ENCODE measurements at places on chromosomes 2 and 18.

- DNase-seq = no peak
These were observed 225.9 kb downstream of the NEDD4L start for GRCh38 chr18:58269931-58270330.

- no peak for DNase-seq
These were observed 50.8 kb upstream of the PEX13 start for GRCh38 chr2:60966507-60967405.

- no peak for DNase-seq
These were observed 78.5 kb downstream of the XDH start for GRCh38 chr2:31335921-31336585.

GRCh38 chr2:53233759-53234547 lies 533.7 kb upstream of the CHAC2 start:
- no peak for DNase-seq

DNA sequence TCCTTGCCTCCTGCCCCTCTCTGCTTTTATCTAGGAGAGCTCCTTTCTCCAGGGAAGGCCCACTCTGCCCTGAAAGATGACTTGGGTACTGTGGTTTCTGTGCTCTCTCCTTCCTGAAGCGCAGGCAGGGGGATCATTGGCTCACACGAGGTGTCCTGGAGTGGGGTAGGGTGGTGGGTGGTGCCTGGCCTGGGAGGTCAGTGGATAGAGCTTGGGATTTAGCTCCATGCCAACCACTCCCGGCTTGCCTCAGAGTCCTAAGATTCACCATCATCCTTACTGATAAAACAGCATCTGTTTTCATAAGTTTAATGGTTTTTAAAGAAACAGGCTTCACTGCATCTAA lies 63.1 kb downstream of the CIB4 start:
- no peak for DNase-seq

DNA sequence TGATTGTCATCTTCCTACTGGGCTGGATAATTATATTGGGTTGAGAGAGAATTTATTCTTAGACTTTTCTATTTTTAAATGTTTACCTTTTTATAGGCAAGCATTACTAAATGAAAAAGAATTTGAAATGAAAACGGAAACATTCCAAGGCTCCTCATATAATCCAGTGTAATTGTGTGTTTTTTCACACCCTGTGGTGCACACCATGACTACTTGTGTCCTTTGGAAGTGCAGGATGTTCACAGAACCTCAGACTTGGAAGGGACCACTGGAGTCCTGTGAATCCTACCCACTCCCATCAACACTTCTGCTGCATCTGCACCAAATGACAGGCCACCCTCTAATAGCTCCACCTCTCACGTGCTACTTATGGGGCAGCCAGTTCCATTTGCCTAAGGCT lies 48.0 kb downstream of the NAT8 start:
- no peak for DNase-seq

DNA sequence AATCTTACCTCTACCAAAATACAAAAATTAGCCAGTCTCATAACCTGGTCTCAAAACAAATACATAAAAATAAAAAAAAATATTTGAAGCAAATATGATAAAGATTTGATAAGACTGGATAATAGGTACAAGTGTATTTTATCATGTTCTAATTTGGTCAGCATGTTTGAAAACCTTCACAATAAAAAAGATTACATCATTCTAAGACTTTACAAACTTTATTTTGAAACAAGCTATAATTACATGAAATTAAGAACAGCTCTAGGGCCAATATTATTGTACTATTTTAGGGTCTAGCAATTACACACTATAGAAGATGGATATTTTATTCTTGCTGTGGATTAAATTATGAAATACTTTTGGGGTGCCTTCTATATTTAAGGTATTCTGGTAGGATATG lies 29.4 kb upstream of the MCM6 start:
- no peak for DNase-seq

DNA sequence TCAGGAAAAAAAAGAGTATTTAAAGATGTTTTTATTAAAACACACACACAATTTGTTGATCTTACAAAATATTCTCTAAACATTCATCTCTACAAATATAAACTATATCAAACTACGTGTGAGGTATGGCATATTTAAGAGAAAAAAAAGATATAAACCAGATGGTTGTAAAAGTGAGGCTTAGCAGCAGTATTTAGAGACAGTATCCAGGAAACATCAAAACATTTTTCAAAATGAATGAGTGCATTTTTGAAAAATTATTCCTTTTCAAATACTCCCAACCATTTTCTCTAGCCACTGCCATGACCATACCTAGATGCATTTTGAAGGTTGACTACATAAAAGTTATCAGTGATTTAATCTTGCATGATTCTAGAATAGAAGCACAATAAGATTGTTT lies 38.2 kb upstream of the RAB27B start:
- DNase-seq = no peak

DNA sequence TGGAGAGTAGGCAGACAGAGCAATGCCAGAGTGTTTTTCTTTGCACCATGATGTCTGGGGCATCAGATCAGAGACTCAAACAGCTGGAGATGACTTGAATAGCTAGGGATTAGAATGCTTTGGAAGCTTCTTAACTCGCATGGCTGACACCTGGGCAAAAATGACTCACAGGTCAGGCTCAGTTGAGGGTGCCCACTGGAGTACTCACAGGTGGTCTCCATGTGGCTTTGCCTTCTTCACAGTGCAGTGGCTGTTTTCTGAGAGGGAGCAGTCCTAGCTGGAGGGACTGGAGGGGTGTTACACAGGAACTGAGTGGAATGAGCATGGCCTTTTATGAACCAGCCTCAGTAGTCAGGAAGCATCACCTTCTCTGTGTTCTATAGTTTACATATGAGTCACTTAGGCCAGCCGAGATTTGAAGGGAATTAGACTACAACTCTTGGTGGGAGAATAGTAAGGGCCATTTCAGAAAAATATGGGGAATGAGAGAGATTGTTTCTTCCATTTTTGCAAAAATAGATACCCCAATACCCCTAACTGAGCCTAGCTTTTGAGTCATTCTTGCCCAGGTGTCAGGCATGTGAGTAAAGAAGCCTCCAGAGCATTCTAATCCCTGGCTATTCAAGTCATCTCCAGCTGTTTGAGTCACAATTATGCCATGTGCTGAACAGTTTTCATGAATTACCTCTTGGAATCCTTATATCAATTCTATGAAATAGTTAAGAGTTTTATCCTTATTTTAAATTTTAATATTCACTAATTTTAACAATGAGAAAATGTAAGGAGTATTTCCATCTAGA lies 7.1 kb upstream of the PPP1R1C start:
- no peak for DNase-seq

DNA sequence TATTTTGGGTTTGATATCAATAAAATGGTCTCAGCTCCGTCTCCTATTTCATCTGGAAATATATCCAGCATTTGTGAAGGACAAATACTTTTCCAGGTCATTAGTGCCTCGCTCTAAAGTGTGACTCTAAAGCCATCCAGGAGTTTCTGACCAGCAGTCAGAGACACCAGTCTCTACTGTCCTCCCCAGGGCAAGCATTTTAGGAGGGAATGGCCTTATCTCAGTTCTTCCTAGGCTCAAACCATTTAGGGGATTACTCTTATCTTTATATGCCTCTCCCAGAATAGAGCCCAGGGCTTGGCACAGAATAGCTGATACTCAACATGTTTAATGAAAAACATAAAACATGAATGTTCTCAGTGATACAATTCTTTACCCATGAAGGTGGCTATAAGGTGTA lies 187.6 kb downstream of the NAPG start:
- DNase-seq = no peak

- DNase-seq = no peak
These were observed 52.9 kb downstream of the DPYSL5 start for GRCh38 chr2:26900831-26901321.

GRCh38 chr2:150030436-150031190 lies 443.0 kb upstream of the MMADHC start:
- no peak for DNase-seq

- no peak for DNase-seq
These were observed 78.9 kb downstream of the EHD3 start for GRCh38 chr2:31312898-31313297.

GRCh38 chr2:239608260-239608659 lies 207.4 kb upstream of the HDAC4 start:
- DNase-seq = no peak

- DNase-seq = no peak
These were observed 69.1 kb downstream of the INHBB start for GRCh38 chr2:120415060-120415459.

- no peak for DNase-seq
These were observed 16.3 kb downstream of the VPS4B start for GRCh38 chr18:63405986-63406385.

GRCh38 chr2:32011485-32011960 lies 715 bp upstream of the MEMO1 start:
- DNase-seq = no peak

- no peak for DNase-seq
These were observed 24.7 kb upstream of the DUSP2 start for GRCh38 chr2:96169868-96170507.

DNA sequence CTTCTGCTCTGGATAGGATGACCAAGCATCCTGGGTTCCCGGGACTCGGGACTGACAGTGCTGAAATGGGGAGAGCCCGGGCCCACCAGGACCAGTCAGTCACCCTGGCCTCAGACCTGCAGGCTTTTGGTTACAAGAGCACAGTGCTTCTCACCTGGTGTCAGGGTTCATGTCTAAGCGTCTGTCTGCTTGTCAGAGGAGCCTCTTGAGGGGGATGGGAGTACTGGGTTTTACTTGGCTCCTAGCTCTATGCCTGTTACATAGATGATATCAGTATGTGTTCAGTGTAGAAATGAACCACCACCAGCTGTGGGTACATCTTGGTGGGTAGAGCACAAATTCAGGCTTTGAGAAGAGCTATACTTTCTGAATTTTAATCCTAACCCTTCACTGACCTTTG lies 29.9 kb downstream of the PCARE start:
- DNase-seq = no peak

DNA sequence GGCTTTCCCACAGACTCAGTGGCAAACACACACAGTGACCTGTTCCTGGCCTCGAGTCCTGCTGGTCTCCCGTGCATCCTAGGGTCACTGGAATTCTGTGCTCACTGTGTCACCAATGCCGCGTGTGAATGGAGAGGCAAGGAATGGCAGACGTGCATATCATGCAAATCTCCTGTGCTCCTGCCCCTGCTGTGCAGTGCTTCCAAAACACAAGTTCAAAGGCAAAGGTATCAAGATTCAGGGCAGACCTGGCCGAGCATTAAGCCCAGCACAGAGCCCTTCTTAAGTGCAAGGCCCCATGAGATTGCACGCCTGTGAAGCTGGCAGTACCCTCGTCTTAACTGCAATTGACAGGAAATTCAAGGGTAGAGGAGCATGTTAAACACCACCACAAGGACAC lies 129.1 kb downstream of the NDUFA10 start:
- DNase-seq = no peak

- DNase-seq = no peak
These were observed 223.5 kb downstream of the HRH4 start for GRCh38 chr18:24683925-24684324.

DNA sequence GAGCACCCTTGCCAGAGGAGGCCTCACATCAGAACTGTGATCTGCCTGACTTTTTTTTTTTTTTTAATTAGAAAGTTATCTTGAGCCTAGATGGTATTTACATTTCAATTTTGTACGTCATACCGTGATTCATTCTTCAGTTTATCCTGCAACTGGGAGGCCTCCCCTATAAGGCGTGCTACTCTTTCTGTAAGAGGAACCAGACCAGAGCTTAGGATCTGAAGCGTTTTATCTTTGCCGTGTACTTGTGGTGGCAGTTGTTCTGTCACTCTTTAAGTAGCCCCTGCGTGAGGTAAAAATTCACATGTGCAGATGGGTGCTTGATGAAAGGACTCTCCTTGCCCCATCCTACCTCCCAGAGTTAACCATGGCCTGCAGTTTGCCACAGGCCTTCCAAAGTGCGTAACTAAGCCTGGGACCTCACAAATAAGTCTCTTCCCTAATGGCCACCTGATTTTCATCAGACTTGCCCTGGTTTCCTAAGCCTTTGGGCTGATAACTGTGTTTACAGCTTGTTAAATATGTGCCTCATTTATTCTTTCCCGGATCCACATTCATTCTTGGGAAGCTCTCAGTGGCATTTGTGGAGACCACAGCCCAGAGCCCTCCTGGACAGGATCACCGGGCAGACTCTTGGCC lies 96.0 kb downstream of the MTCL1 start:
- DNase-seq = no peak

GRCh38 chr2:66547887-66548286 lies 113.0 kb downstream of the MEIS1 start:
- no peak for DNase-seq

DNA sequence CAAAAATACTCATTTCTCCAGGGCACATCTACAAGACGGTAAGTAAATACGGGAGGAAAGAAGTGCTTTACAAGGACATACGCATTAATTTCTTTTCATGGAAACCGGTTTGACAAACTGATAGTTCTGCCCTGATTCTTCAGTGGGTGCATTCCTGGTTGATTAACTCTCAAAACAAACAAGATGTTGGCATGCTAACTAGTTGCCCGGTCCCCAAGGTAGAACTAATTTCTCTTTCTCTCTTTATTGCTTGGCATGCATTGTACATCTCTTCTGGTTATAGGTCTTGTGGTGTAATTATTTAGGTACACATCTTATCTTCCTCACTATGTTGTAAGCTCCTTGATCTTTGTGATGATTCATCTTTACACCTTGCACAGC lies 46.9 kb upstream of the SPATS2L start:
- no peak for DNase-seq

DNA sequence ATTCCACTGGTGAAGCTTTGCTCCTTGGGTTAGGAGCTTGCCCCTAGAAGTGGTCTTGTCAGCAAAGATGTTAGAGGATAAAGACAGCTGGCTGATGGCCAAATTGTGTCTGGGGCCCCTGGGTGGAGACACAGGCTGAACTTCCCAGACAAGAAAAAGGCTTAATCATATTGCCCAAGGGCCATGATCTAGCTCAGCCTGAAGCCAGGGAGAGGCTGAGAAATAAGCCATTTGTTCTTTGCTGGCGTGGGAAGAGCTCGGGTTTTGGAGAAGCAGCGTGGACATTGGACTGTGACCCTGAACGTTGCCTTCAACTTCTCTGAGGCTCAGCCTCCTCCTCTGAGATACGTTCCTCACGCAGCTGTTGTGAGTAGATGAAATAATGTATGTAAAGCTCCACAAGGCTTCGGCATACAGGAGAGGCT lies 153.0 kb downstream of the ZFP36L2 start:
- DNase-seq = no peak

GRCh38 chr2:217402761-217403383 lies 543.0 kb upstream of the TNP1 start:
- no peak for DNase-seq

- DNase-seq = no peak
These were observed 47.1 kb downstream of the KCNIP3 start for GRCh38 chr2:95344215-95344583.

DNA sequence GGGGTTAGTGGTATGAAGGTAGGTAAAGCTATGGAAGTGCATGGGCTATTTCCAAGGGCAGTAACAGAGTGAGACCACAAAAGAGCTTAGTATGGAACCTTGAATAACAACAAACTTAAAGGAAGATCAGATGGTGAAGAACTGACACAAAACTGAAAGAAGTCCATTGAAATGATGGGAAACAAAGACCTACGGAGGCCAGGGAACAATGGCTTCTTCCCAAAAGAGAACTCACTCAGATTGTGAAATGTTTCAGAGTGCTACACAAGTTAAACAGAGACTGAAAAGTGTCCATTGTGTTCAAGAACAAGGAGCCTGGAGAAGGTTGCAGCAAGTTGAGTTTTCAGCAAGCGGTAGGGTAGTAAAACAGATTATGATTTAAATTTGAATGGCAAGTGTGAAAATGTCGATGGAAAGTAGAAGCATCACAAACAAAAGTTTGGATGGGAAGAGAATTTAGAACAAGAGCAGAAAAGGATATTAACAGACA lies 700.0 kb upstream of the NXPH2 start:
- DNase-seq = no peak

- no peak for DNase-seq
These were observed 45.0 kb downstream of the PMS1 start for GRCh38 chr2:189829102-189829833.

All from stimulated activated CD4-positive, alpha-beta T cell treated with anti-CD3 and anti-CD28 coated beads, Interleukin-1b, Interleukin-23, amount 100 ng/mL, for 1 hour (primary cell).